ENCODE measurements at places on chromosomes 3 and 15.

DNA sequence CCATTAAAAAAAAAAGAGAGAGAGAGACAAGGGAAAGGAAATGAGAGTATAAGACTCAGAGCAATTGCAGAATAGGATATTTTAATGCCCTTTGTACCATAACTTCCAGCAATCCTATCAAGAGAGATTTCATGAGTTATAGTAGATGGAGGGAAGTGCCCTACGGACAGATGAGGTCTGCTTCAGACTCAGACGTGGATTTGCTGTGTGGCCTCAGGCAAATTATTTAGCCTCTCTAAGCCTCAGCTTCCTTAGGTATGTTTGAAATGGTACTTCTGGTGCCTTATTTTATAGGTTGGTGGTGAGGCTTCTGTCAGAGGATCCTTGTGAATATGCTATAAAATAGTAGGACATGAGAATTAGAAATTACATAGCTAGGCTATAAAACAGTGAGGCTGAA, 448.2 kb downstream of the EDEM1 start:
- DNase-seq = no peak

DNA sequence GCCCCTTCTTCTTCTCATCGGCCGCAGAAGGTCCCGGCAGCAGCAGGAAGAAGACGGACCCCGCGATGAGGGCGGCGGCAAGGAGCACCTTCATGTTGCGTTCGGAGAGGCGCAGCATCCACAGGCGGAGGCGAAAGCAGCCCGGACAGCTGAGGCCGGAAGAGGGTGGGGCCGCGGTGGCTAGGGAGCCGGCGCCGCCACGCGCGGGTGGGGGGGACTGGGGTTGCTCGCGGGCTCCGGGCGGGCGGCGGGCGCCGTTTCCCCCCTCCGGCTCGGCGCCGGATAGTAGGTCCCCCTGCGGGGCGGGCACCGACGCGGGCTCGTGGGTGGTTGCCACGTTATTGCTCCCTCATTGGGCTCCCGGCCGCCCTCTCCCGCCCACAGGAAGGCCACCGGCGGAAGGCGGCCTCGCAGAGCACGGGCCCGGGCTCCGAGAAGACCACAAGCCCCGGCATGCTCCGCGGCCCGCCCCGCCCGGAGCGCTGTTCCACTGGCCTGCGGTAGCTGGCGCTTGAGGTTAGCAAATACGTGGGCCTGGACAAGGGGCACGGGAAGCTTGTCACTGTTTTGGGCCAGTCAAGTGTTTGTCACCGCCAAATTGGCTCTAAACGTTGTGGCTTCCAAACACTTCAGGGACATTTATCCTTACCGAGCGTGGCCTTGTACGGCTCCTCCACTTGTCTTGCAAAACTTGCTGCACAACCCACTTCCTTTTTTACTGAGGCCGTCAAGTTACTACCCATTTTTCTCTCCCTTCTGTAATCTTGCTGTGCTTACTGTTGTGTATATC, at the start of gene PPIB:
Gene PPIB, minus strand, starts transcription at position 154 of the 790 bp plus-strand sequence. Its CDS starts 36 bp downstream, at position 118.
- DNase-seq = peak; percentile 77

DNA sequence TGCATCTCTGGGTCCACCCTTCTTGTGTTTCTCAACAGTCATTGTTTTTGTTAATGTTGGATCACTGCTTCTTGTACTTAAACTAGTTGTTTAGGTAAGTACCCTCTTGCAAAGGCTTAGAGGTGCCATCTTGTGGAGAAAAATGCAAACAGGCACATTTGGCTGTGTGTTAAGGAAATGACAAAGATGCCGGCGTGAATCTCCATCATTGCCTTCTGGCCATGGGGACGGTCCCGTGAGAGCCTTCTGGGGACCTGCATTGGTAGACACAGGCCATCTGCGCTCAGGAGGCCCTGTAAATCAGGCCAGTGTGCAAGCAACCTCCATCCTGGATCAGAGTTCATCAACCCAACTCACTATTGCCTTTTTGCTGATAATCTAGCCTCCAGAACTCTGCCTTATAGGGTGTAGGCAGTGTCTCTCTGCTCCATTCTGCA, 158.6 kb upstream of the NR2E3 start:
- no peak for DNase-seq

GRCh38 chr15:26660241-26660640, 112.6 kb downstream of the GABRB3 start:
- DNase-seq = no peak

DNA sequence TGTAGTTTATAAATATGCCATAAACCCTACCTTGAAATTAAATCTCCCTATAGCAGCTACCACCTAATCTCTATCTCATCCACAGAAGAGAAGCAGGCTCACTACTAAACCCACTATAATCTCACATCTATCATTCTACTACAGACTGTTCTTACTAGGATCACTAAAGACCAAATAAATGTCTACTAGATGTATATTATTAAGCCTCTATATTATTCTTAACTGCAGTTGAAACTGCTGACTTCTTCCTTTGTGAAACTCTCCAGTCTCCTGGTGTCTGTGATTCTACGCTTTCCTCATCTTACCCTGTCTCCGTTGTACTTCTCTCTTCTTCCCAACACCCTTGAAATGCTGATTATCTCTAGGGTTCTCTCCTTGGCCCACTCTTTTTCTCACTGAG, 1154.0 kb downstream of the IGSF11 start:
- DNase-seq = no peak

GRCh38 chr15:63556246-63556645, 40.9 kb upstream of the FBXL22 start:
- no peak for DNase-seq

DNA sequence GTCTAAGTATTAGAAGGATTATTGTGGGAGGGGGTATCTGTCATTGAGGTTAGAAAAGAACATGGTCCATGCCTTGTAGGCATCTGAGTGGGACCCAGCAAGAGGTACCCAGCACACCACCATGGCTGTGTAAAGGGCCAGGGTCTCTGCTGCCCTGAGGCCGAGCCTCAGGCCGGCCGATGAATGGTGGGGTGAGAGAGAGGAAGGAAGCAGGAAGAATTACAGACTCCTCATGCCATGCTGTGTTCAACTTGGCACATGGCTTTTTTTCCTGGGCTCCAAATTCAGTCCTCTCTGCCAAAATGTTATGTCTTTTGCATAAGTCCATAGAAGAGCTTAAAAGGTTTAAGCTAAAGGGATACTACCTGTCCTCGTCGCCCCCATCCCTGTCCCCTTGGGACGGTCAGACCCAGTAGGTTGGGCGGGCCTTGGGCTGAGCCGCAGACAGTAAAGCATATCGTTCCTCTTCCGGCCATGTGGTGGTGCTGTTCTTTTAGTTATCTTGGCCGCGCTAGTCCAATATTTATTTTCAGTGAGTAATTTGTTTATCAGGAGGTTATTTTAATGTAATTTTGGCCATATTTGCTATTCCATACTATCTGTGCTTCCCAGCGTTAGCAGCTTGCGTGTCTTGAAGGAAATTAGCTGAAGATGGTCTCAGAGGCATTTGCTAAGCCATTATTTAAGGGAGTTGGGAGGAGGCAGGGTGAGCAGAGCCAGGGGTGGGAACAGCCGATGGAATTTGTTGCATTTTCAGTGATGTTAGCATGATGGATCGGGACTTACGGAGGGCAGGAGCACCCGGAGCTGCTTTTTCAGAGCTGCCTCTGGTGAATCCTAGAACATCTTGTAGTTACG, 152.4 kb downstream of the AGBL1 start:
- no peak for DNase-seq

DNA sequence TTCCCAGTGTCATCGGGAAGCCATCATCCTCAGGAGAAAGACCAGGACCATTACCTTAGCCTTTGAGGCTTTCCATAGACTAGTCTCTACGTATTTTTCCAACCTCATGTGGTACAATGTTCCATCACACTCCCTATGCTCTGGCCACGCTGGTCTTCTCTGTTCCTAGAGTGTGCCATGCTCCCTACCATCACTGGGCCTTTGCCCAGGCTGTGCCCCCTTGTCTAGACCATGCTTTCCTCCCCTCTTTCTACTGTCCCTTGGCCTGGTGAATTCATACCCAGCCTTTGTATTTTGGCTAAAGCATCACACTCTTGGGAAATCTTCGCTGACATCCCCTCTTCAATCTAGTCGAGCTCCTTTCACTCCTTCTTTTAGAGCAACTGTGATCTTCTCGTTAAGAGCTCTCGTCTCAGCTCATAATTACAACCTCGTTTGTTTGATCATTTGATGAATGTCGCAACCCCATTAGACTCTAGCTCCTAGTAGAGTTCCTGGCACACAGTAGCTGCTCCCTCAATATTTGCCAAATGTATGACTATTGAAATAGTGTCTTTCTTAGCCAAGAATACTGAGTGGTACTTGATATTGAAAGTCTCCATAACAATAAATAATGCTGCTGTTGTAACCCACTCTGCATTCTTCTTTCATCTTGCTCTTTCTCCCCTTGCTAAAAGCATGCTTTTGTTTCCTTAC, 100.2 kb upstream of the FAM3D start:
- no peak for DNase-seq

DNA sequence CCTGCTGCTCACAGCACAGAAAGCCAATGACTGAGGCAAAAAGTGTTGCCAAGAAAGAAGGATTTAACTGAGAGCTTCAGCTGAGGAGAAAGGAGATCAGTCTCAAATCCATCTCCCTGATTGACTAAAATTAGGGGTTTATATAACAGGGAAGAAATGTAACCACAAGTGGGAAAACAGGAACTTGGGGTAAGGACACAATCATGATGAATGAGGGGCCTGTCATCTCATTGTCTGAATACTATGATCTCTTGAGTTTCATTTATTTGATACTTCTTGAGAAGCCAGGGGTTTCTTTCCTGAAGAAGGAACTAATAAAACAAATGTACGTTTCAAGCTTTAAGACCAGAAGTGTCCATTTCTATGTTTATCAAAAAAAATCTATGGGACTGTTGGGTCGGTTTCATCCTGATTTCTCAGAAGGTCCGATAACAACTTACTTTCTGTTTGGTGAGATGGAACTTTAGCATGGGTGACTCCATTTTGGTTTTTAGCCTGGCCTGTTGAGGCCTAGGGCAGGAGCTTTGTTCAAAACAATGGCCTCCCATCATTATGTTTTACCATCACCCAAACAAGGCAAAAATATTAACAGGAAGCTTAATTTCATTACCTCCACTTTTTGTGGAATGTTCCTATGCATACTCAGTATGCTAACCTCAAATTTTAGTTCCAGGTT, 76.6 kb upstream of the PIAS1 start:
- no peak for DNase-seq

DNA sequence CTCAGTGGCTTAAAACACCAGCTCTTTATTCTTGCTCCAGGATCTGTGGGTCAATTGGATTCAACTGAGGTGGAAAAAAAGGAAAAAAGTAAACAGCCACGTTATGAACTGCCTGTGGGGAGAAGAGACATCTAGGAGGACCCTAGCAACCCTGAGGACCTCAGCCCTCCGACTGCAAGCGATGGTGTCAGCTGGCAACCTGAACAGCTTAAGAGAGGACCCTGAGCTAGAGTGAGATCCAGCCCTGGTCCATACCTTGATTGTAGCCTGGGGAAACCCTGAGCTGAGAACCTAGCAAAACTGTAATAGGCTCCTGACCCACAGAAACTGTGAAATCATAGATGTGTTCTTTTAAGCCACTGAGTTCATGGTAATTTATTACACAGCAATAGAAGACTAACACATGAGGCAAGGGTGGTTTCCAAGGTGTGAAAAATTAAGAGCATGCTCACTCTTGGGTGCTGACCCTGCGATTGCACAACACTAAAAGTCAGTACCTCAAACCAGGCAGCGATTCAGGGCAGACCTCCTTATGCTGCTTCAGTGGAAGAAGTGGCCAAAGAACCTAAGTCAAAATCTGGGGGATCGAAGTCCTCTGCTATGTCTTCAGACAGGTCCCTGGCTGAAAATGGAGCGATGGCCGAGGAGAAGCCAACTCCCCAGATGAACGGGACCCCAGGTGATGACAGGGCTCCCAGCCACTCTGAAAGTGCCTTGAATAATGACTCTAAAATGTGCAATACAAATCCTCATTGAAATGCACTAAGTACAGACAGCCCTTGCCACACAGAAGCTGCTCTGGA, 57.7 kb downstream of the GASK1A start:
- DNase-seq = no peak

GRCh38 chr3:16849229-16849628, 35.5 kb upstream of the PLCL2 start:
- no peak for DNase-seq

DNA sequence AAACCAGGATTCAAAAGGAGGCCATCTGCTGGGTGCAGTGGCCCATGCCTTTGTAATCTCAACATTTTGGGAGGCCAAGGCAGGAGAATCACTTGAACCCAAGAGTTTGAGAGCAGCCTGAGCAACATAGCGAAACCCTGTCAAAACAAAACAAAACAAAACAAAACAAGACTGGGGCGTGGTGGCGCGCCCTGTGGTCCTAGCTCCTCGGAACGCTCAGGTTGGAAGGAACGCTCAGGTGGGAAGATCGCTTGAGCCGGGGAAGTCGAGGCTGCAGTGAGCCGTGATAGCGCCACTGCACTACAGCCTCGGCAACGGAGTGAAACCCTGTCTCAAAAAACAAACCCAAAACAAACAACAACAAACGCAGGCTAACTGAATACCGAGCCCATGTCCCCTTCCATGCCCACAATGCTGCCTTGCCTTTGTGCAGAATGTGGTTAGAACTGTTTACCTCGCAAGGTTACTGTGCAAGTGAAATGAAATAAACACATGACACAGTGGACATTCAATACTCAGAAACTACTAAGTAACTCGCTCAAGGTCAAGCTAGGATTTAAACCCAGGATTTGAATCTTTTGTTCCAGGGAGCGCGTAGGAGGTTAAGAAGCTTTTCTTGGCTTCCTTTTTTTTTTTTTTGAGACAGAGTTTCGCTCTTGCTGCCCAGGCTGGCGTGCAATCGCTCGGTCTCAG, 766 bp upstream of the EMC4 start:
- DNase-seq = no peak

- DNase-seq = no peak
Observed at GRCh38 chr3:154921351-154921750, 158.8 kb upstream of the MME start.

- DNase-seq = no peak
Observed at GRCh38 chr15:41990243-41990605, 17.9 kb upstream of the EHD4 start.

GRCh38 chr15:92092289-92093105, 239.0 kb downstream of the SLCO3A1 start:
- no peak for DNase-seq

GRCh38 chr15:61996056-61996635, 64.1 kb downstream of the VPS13C start:
- no peak for DNase-seq

DNA sequence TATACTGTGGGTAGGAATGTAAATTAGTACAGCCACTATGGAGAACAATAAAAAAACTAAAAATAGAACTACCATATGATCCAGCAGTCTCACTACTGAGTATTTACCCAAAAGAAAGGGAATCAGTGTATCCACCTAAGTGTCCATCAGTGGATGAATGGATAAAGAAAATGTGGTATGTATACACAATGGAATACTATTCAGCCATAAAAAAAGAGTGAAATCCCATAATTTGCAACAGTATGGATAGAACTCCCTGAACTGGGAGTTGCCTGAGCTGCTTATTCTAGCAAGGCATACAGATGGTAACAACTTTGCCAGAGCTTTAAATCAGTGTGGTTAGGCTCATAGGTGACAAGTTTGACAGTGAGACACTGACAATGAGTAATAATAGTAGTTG, 16.1 kb upstream of the APH1B start:
- no peak for DNase-seq

- no peak for DNase-seq
Observed at GRCh38 chr3:129460572-129460971, 20.5 kb downstream of the IFT122 start.

- no peak for DNase-seq
Observed at GRCh38 chr15:48781017-48781416, 29.9 kb downstream of the CEP152 start.

- DNase-seq = no peak
Observed at GRCh38 chr3:76310667-76311066, 525.3 kb upstream of the ZNF717 start.

Measured in GM04503 (cell line).